Stimulated activated naive CD4-positive, alpha-beta T cell (primary cell): ENCODE measurements at places on chromosomes 11 and 22.

DNA sequence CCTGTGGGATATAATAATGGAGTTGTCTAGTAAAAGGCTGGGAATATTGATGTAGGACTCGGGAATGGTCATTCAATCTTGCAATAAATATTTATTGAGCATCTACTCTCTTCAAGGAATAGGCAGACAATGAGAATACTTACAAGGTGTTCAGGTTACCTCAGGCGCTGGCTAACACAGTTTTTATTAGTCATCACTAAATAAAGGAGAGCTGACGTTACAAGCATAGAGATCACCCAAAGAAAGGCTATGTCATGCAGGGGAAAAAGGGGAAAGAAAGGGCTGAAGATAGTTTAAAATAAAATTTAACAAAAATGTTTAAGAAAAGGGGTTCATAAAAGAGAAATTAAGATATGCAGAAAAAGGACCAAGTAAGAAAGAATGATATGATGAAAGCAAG lies 15.8 kb upstream of the CTSC start:
- DNase-seq, result no peak

DNA sequence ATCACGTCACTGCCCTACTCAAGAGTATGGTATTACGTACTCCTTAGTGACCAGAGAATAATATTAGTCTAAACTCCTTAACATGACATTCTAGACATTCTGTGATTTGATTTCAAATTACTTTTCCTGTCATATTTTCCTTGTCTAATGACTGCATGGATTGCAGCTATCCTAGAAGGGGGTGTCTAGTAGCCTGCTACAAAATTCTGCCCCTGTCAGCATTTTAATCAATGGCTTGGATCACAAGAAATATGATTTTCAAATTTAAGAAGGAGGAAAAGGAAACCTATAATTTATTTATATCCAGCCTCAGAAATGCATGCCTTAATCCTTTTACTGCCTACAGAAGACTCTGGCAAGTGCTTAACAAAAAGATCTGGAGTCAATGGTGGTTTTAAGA lies 216.8 kb downstream of the SWAP70 start:
- DNase-seq, result no peak

GRCh38 chr11:57605028-57605420 lies 7.5 kb downstream of the SERPING1 start:
- DNase-seq, result no peak

DNA sequence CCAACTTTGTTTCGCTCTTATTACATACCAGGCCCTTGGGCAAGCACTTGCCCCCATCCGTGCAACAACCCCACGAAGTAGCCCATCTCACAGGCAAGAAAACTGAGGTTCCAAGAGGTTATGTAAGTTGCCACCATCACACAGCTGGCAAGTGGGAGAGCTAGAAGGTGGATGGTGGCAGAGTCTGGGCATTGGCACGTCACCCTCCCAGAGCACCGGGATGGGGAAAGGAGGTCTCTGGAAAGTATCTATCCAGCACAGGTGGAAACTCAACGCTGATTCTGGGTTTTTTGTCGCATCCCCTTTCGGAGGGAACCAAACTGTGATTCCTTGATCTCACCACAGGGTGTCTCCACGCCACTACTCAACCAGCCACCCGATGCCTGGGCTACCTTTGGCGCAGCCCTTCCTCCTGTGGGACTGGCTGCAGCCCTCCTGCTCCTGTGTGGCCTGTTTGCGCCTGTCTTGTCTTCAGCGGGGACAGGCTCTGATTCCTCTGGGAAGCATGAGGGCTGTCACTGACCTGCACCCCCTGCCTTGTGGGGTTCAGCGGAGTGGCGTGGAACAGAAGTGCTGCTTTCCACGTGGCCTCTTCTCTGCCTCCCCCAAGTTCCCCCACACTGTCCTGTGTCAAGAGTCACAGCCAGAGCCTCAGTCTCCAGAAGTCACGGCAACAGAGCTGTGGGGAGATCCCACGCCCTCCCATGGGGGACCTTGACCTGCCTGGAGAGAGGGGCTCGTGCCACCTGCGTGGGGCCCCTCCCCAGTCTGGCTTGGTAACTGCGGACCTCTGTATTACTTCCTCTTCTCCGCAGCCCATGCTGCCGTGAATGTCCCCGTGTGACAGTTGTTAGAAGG lies 34.4 kb upstream of the TRIM29 start:
- DNase-seq, result peak; percentile 7

DNA sequence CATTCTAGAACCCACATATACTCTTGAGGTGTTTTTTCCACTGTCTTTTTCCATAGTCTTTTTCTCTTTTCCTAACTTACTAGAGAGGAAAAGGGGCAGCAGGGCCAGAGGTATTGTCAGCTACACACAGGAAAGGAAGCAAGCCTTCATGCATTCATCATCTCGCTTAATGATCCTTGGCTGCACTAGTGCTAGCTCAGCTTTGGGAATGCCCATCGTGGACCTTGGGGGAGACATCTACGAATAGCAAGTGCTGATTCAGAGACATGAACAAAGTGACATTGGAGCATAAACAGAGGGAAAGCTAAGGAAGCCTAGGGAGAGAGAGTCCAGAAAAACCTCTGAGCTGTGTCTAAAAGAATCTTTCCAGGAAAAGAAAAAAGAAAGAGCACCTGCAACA lies 466.3 kb upstream of the ARHGAP42 start:
- DNase-seq, result no peak

GRCh38 chr11:100808904-100809491 lies 121.9 kb downstream of the ARHGAP42 start:
- DNase-seq, result no peak

- DNase-seq, result no peak
These were observed at the start of gene CCDC89 for GRCh38 chr11:85685820-85686459. TSS of gene CCDC89 (minus strand) at chr11:85686195. CDS start at chr11:85686130, 65 bp downstream.

- no peak for DNase-seq
These were observed 2.3 kb downstream of the LSP1 start for GRCh38 chr11:1854949-1855885.

- DNase-seq, result no peak
These were observed 21.7 kb downstream of the SLC35F2 start for GRCh38 chr11:107836851-107837250.

GRCh38 chr11:118281284-118281683 lies 17.2 kb upstream of the MPZL2 start:
- no peak for DNase-seq

DNA sequence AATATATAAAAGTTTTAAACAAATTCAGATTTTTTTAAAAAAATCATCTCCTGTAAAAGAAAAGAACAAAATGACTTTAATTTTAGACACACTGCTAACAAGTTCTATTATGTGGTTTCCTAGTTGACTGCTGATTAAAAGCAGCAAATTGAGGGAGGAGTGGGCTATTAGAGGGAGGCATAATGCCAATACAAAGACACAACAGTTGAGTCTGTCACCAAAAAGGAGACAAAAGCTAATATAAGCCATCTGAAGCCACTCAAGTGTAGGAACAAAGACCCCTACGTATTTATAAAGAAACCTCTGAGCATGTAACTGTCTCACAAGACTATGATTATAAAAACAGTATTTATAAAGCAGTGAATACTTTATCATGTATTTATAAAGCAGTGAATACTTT lies 28.6 kb downstream of the TMEM123 start:
- DNase-seq, result no peak

GRCh38 chr11:46865340-46865739 lies 19.3 kb upstream of the CKAP5 start:
- no peak for DNase-seq

DNA sequence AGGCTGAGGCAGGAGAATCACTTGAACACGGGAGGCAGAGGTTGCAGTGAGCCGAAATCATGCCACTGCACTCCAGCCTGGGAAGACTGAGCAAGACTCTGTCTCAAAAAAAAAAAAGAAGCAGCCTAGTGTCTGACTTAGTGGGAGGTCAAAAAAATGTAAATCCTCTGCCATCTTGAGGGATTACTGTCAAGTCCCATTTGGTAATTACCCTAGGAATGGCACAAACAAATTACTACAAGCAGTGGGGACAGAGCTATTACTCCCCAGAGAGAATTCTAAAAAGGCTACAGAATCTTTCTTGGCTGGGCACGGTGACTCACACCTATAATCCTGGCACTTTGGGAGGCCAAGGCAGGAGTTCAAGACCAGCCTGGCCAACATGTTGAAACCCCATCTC lies 3.8 kb downstream of the SERPING1 start:
- no peak for DNase-seq

GRCh38 chr11:86969258-86969657 lies 14.1 kb upstream of the FZD4 start:
- DNase-seq, result no peak

DNA sequence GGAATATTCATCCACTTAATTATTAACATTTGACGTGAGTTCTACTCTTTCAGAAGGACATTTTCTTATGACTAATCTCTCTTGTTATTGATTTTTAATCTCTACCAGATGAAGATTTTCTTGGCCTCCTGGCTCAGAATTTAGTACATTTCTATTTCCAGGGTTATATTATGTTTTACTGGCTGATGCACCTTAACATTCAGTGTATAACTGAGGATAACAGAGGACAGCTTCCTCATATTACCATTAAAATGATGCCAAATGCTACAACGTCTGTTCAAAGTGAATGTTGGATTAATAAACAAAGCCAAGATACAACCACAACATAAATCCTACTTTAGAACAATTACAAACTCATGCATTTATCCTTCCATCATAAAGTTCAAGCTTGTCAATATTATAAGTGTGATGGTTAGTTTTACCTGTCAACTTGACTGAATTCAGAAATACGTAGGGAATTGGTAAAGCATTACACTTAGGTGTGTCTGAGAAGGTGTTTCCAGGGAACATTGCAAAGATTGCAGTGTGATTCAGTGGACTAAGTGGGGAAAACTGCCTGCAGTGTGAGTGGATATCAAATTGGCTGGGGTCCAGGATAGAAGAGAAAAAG lies 485.2 kb downstream of the LRRC4C start:
- no peak for DNase-seq

DNA sequence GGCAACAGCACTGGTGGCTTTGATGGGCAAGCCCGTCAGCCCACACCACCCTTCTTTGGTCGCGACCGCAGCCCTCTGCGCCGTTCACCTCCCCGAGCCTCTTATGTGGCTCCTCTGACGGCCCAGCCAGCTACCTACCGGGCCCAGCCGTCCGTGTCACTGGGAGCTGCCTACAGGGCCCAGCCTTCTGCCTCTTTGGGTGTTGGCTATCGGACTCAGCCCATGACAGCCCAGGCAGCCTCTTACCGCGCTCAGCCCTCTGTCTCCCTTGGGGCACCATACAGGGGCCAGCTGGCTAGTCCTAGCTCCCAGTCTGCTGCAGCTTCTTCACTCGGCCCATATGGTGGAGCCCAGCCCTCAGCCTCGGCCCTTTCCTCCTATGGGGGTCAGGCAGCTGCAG lies 8.0 kb downstream of the RBM14 start:
- no peak for DNase-seq

GRCh38 chr11:24005202-24005876 lies 491.5 kb upstream of the LUZP2 start:
- DNase-seq, result no peak

- no peak for DNase-seq
These were observed 31.8 kb downstream of the B3GAT1 start for GRCh38 chr11:134380229-134380628.

DNA sequence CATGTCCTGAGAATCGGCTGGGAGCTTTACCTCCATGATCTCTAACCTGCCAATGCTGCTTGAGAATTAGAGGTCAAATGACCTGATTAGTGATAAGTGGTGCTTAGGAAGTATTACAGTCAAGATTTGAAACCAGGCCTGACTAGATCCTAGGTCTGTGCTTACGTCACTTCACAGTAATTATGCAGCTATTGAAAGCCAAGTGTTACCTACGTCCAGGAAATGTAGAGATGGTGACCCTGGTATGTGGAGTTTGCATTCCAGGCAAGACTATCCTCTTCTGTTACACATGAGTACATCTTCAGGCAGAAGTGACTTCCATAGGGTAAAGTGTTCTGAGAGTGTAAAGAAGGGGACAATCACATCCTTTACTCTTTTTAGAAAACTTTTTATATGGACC lies 530.4 kb upstream of the TENM4 start:
- no peak for DNase-seq

DNA sequence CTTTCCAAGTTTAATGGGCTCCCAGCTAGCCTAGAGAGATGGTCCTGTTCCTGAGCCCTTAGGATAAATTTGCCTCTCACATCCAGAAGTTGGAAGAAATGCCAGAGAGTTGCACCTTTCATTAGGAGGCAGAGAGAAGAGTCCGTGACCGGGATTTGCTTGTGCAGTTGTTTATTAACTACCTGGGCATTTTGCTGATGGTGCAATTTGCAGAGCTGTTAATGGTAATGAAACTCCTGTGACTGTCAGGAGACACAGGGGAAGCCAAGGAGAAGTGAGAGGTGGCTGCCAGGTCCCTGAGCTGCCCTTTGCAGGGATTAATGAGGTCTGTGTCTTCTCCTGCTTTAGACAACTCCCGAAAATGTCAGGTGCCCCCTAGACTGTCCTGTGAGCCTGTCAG lies 69.1 kb upstream of the B3GAT1 start:
- no peak for DNase-seq

DNA sequence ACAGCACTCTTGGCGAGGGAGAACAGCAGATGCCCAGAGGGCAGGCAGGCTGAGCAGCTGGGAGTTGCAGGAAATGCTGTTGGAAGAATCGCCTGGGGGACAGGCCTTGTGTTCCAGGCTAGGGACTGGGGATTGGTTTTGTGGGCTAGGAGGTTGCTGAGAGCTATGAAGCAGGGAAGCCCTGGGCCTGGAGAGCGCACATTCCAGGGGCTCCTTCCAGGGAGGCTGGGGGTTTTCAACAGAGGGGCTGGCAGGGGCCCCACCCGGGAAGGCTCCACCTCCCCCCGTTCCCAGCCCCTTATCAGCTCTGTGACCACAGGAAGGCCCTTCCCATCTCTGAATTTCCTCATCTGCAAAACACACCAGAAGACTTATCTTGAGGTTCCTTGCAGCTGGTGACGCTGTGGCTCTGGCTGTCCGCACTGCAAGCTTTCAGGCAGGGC lies 21.7 kb downstream of the WNT11 start:
- DNase-seq, result no peak

DNA sequence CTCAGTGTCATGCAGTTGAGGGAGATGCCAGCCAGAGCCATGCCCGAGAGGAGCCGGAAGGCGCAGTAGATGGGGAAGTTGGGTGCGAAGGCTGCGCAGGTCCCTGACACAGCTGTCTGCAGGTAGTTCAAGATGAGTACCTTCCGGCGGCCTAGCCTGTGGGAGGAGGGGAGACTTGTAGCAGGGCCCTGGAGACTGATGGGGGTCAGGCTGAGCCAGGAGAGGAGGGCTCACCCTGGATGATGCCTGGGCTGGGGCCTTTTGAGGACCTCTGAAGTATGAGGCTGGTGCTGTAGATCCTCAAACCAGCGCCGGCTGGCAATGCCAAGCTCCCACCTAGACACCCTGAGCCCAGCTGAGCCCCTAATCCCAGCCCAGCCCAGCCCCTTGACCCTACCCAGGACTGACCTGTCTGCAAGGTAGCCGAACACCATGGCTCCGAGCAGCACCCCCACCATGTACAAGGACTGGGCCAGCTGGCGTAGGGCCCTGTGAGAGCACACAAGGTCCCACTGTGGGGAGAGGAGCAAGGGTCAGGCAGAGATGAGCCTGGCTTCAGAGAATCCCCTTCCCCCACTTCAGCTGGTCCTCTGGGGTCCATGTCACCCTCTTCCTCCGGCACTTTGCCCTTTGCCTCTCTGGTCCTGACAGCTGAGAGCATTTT lies 1.1 kb downstream of the SLC22A6 start:
- no peak for DNase-seq

- no peak for DNase-seq
These were observed 21.1 kb upstream of the NECTIN1 start for GRCh38 chr11:119750056-119750455.

GRCh38 chr22:30721741-30722140 lies 27.1 kb downstream of the OSBP2 start:
- no peak for DNase-seq

- DNase-seq, result no peak
These were observed at the start of gene BACE1 for GRCh38 chr11:117316197-117316961. TSS of gene BACE1 (minus strand) at chr11:117316256. CDS start at chr11:117315795, 461 bp downstream.

GRCh38 chr22:45783690-45784089 lies 112.1 kb downstream of the ATXN10 start:
- no peak for DNase-seq
